ENCODE measurements at places on chromosomes 3 and 15.

GRCh38 chr3:142523921-142524566, 54.5 kb downstream of the ATR start:
- no peak for DNase-seq

DNA sequence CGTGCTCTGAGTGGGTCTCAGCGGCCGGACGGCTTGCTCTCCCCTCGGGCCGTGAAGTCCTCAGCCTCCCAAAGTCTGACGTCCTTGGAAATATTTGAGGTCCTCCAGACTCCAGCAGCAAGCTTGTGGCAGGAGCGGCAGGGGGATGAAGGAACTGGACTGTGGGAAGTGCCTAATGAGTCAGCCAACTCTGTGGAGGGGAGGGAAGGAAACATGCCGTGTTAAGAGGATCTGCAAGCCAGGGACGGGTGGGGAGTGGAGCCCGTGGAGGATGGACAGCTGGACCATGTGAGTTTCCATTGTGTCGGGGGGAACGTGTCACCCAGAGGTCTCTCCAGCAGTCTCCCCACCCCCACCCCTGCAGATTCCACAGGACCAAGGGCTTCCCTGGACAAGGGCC, 39.4 kb upstream of the IDH2 start:
- no peak for DNase-seq

DNA sequence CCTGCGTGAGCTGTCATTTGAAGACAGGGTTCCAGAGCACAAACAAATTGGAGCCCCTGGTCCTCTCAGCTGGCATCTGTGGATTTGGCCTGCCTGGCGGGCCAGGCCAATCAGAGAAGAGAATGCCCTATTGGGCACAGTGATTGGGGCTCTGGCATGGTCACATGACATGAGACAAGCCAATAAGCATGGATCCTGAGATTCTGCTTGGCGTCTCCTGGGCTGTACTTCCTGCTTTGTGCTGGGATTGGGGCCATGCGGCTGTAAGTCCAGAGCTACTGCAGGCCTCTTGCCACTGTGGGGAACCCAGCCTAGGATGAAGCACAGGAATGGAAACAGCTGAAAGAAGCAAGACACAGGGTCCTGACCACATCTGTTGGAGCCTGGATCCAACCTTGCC, 121.4 kb downstream of the FBLN2 start:
- DNase-seq = no peak

DNA sequence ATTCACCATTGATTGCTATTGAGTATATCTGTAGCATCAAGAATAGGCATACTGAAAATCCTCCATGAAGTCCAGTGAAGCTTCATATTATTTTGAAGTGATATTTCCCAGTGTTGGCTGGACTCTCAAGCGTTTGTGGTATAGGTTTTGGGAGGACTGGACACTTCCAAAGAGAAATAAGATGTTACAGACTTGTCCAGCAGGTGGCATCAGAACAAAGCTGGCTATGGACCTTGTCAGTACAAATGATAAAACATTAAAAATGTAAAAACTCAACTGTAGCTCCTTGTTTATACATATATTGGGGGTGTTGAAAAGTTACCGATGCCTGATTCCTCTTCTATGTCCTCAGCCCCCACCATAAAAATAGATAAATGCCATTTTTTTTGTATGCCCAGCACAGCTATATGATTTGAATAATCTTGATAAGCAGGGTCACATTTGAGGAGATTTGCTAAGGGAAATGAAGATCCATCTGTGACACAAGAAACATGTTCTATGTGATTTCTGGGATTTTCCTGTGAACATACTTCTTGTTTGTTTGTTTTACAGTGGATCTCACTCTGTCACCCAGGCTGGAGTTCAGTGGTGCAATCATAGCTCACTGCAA, 54.5 kb upstream of the GOLGA6B start:
- DNase-seq = no peak

GRCh38 chr3:64576211-64576775, 111.5 kb downstream of the ADAMTS9 start:
- DNase-seq = no peak

DNA sequence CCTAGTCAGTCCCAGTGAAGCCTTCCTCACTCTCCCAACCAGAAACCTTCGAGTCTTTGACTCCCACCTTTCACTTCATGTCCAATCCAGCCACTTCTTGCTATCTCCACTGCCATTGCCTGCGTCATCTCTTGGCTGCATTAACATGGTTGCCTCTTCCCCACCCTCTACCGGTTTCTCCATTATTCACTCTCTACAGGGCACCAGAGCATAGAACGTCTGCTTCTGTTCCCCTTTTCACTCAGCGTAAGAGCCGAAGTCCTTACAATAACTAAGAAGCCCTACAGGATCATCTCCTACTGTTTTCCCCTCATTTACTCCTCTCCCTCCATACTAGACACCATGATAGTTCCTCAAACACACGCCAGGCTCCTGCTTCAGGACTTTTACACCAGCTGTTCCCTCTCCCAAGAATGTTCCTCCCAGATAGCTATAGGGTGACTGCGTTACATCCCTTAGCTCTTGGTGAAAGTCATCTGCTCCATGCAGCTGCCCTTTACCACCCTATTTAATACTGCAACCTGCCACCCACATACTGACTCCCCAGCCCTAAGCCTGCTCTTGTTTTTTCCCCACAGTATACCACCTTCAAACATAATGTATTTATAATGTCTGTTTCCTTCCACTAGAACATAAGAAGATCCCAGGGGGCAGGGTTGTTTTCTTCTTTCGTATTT, 30.9 kb downstream of the RCN2 start:
- no peak for DNase-seq
